ENCODE measurements at places on chromosomes 1 and 21.

DNA sequence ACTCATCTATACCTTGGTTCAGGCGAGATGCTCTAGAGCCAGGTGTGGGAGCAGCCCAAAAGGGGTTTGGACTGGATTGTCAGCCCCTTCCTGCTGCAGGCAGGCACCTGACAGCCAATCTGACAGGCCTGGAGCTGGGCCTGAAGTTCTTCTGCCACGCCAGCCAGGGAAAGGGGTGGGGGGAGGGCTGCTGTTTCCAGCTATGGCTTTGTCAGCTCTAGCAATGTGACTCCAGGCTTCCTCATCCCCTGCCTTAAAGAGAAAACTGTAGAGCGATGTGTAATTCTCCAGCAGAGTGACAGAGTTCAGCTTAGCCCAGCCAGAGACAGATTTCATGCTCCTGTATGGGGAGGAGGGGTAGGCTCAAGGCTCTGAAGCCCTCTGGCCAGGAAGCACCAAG is 30.3 kb downstream of the WNT4 start:
- no peak for DNase-seq

DNA sequence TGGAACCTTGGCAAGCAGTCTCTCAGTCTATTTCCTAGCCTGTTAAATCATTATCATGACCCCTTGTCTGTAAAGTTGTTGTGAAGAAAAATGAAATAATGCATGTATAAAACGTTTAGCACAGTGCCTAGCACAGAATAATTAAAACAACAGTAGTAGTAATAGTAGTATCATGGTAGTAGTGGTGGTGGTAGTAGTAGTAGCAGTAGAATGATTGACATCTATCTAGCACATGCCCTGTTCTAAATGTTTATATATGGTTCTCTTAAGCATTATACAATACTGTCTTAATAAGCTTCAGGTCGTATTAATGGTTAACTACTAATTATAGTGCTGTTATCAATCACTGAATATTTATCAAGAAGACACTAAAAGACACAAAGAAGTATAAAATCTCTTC is 46.7 kb downstream of the GPR3 start:
- DNase-seq, result no peak

DNA sequence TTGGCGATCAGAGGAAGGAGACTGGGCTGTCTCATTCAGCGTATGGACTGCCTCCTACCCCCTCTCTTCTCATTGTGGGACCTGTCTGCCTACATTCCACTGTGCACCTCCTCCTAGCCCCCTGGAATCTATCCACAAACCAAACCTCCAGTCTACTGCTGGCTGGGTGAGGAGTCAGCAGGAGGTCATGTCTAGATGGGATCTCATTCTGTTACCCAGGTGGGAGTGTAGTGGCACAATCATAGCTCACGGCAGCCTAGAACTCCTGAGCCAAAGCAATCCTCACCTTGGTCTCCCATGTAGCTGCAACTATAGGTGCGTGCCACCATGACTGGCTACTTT is 18.0 kb upstream of the TTC22 start:
- no peak for DNase-seq

DNA sequence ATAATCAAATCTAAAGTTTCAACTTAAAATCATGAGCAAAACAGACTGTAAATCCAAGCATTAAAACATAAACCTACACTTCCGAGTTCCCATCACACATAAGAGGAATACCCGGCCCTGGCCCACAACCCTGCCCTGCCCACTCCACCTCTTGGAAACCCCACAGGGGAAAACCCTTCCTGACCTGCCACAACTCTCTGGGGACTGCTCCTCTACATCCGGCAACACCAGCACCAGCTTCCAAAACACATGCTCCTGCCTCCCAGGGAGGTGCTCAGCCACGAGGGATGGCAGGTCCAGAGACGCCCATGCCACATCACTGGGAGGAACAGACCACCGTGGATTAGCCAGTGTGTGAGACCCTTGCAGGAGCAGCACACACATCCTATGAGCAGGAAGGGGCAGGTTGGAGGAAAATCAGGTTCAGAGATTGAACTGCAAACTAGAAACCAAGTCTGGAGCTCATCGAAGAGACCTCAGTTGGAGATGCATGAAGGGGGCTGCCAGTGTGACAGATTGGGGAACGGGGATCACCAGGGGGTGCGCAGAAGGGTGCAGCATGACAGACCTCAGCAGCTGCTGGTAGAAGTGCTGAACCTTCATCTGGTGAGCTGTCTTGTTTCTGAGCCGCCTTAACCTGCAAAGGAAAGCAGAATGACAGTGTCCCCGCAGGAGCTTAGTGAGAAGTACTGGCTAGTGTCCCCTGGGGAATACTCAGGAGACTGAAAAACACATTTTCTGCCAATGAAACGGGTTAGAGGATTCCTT is 25.8 kb upstream of the LSS start:
- DNase-seq, result no peak

GRCh38 chr21:43687566-43688399 is 28.4 kb downstream of the RRP1B start:
- DNase-seq, result peak; percentile 47

- DNase-seq, result no peak
These were observed 87.1 kb upstream of the CACNA1E start for GRCh38 chr1:181396171-181396670.

DNA sequence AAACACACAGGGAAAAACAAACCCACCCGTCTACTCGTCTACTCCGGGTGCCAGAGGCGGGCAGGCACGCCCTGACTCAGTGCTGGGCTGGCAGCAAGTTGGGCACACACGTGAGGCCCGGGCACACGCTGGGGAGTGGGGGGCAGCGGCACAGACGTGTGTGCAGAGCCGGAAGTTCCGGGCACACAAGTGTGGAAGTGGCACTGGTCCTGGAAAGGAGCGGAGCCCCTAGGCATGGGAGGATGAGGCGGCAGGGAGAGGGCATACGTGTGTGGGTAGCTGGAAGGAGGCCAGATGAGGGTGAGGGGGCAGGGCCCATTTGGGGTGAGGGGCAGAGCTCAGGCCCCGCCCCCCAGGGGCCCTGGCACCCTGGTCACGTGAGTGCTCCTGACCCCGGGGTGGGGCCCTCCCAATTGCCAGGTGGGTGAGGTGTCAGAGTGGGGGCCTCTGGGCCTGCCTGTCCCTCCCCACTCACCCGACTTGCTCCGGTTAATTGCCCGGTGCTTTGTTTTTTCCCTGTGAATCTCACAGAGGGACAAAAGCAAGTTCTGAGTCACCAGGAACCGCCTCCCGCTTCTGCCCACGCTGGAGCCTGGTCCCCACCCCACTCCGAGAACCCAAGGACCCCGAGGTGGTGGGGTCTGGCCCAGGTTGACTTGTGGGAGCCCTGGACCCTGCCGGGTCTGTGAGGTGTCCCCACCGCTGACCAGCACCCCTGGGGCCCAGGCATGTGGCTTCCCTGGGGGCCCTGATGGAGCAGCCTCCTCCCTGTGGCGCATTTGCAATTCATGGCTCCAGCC is 104.8 kb upstream of the CASZ1 start:
- DNase-seq, result no peak

DNA sequence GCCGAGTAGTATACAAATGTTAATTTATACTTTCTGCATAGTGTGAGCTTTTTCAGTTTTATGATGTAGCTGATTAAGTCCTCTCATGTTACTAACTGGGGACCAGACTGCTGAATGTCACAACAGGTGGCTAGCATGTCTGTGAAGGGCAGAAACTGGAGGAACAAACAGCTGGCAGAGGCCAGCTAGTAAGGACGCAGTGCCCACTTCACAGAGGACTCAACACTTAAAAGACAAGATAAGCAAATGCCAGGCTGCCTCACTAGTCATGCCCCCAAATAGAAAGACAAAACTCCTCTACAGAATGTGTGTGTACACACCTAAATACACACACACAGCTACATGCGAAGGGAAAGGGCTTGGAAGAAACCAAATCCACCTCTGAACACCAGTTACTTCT is 73.8 kb upstream of the ZNF678 start:
- DNase-seq, result no peak

DNA sequence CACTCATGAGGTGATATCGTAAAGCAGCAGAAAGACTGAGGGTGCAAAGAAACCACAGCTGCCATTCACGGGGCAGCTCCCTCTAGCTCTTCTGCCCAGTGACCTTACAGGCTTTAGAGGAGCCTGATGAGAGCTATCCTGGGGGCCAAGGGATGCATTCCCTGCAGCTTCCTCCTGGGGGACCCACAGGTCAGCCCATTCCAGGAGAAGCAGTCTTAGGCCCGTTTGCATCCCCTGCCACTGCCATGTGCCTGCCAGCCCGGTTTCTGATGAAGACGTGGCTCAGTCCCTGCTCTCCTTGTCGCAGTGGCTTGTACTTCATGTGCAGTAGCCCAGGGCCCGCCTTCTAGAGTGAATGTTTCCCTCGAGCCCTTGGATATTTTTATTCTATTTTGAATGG is 22.8 kb downstream of the ATP5PO start:
- DNase-seq, result no peak

DNA sequence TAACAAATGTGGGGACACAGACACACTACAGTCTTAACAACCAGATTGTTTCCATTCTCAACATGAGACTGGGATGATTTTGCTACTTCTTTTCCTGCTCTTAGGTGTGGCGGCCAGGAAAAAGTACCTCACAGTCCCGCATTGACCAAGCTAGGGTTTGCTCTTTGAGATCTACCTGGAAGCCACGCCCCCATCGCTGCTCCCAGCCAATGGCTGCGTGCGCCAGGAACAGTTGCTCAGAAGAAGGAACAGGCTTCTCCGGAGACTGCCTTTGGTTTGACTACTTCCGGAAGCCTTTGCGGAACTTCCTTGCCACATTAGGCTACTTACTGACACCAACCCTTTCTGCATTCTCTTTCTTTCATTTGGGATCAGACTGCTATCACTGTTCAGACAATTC is 44.2 kb upstream of the PLD5 start:
- no peak for DNase-seq

GRCh38 chr1:29958271-29958670 is 721.9 kb downstream of the PTPRU start:
- DNase-seq, result no peak

DNA sequence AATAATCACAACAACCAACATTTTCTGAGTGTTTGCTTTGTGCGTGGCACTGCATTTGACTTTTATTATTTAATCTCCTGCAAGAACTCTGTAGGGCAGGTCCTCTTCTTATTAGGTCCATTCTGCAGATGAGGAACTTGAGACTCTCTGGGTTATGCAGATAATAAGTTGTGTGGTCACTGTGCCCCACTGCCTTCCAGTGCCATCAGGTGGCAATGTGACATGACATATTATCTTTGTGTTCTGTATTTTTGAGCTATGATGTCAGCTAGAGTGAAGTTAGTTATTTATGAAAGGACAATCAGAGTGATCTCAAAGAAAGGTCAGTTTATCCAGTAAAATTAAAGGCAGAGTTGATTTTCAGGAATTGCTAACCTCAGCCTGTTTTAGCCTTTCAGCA is 196.0 kb downstream of the FMN2 start:
- no peak for DNase-seq

DNA sequence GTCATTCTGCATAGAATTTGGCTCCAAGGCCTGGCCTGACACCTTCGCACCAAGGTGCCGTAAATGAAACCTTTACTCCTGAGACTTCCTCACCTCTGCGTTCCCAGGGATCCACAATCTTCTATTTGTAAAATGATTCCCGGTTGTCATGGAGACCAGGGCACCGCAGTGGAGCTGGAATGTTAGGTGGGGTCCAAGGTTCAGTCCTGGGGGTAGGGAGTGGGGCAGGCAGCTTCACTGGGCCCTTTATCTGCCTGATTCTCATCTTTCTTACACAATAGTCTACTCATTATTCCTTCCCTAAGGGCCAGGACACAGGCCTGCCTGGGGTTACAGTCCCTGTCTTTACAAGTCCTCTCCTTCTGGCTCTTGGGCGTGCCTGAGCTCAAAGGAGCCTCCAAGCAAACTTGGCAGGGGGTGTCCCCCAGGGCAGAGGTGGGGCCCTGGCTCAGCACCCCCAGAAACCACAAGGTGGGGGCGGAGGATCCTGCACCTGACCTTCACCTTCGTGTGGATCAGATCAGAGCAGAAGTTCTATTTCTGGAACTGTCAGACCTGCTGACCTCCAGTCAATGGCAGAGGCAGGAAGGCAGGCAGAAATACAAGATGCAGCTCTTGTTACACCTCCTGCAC is 51.1 kb downstream of the RIPK4 start:
- no peak for DNase-seq

DNA sequence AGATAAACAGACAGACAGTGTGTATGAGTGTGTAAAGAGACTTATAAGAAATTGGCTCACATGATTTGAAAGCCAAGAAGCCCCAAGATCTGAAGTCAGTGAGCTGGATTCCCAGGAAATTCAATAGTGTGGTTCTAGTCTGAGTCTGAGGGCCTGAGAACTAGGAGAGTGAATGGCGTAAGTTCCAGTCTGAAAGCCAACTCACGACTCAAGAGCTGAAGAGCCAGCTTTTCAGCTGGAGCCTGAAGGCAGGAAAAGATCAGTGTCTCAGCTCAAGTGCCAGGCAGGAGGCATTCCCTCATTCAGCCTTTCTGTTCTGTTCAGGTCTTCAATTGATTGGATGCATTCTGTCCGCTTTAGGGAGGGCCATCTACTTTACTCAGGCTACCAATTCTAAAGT is 257.2 kb downstream of the PLPP3 start:
- no peak for DNase-seq

GRCh38 chr1:176271572-176271971 is 64.5 kb upstream of the COP1 start:
- DNase-seq, result no peak

DNA sequence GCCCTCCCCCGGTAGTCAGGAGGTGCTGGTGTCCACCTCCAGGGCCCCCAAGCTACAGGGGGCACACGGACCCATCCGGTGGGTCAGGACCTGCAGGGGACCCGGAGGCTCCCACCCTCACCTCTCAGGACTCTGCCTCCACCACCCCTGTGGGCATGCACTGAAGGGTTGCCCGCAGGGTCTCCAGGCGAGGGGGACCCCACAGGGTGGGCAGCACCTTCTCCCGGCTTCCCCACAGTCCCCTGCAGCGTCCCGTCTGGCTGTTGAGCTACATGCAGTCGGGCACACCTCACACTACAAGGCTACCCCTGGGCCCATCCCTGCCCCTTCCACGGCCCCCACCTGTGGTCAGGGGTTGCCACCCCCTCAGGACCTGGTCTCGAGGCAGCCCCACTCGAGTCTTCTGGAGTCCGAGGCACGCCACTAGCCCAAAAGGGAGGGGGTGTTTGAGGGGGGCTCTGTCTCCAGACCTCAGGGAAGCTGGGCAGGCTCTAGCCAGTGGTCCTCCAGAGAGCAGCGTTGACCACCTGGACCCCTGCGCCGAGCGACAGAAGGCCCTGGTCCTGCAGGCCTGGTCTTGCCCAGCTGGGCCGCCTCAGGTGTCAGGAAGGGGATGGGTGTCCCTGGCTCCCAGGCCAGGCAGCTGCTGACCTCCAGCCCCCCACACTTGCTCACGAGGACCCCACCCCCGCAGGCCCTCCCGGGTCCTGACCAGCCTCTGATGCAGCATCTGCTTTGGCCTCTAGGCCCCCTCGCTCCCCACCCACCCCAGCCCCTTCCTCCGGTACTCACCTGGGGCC is 9.6 kb downstream of the PARS2 start:
- DNase-seq, result no peak

- DNase-seq, result no peak
These were observed 9.7 kb downstream of the ZMPSTE24 start for GRCh38 chr1:40267767-40268187.

- DNase-seq, result no peak
These were observed 46.0 kb downstream of the MPZL1 start for GRCh38 chr1:167767761-167768160.

Measured in germinal center (tissue), 1 donor.